T-helper 17 cell (primary cell): ENCODE measurements at places on chromosomes 5 and 9. TPM values are rescaled to one million over a fixed set of nuclear protein-coding genes. Genes with fewer than 3 reads are reported as not detected.

Gene SMIM33
- 0.13 TPM for total RNA-seq

Gene DMRT3
- total RNA-seq: not detected

Gene KIAA0825
- total RNA-seq: 2.6 TPM

Gene HDHD3
- 13.9 TPM for total RNA-seq

Gene PITX1
- not detected for total RNA-seq

Gene ZDHHC11
- 37.1 TPM for total RNA-seq

Gene HARS1
- 44.8 TPM for total RNA-seq

Gene SOX30
- total RNA-seq: 0.44 TPM

Gene HRCT1
- not detected for total RNA-seq

GRCh38 chr5:102753889-102754766 is 977 bp upstream of the PAM start:
- no peak for DNase-seq

DNA sequence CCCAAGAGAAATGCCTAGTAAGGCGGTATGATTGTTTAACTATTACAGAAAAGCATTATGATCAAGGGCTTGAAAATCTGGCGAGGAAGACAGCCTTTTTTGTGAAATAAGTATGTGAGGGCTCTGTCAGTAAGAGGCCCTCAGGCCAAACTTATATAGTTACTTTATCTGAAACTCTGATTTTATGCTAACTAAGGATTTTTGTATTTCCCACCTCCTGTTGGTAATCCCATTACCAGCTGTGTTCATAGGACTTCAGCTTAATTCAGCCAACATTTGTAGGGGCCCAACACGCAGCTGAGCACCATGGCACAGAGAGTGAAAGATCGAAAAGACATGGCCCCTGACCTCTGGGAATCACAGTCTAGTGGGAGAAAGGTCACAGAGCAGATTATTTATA is 318.3 kb upstream of the WWC1 start:
- no peak for DNase-seq

GRCh38 chr5:134008266-134008749 is 3.5 kb upstream of the VDAC1 start:
- DNase-seq: no peak

GRCh38 chr9:121557581-121558447 is 58.2 kb upstream of the GGTA1 start:
- no peak for DNase-seq

DNA sequence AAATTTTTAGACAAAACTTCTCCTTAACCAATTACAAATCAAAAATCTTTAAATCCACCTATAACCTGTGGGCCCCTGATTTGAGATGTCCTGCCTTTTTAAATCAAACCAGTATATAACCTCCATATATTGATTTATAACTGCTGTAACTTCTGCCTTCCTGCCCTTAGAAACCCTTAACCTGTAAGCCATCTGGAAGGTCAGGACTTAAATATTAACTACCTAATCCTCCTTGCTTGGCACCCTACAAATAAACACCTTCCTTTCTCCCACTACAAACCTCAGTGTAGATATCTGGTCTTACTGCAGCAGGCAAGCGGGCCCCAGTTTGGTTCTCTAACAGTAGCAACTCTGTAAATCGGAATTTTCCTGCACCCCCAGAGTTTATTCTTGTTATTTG is 83.9 kb downstream of the MTREX start:
- no peak for DNase-seq

DNA sequence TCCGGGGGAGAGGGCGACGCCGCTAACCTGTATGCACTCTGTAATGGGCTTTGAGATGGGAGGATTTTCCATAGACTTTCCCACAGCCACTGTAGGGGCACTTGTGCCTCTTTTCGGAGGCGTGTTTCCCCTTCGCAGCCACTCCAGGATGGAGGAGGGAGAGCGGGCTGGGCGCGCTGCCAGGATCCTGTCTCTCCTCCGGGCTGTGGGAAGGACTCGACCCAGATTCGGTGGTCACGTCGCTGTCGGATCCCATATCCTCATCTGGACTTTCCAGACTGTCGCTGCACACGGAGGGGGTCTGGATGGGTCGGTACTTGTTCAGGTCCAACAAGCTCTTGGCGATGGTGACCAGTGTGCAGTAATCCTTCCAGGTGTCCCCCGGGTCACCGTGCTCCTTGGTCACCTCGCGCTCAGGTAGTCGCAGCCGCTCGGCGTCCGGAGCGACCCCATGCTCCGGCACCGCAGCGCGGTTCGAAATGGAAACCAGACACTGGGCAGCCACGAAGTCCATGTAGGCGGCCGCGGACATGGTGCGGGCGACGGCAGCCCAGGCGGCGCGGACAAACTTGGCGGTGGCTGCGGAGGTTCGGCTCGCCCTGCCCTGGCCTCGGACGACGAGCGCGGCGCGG is 1.5 kb downstream of the KLF9 start:
- peak; percentile 17 for DNase-seq

- DNase-seq: no peak
These were observed 247.9 kb downstream of the BNC2 start for GRCh38 chr9:16622541-16622940.

DNA sequence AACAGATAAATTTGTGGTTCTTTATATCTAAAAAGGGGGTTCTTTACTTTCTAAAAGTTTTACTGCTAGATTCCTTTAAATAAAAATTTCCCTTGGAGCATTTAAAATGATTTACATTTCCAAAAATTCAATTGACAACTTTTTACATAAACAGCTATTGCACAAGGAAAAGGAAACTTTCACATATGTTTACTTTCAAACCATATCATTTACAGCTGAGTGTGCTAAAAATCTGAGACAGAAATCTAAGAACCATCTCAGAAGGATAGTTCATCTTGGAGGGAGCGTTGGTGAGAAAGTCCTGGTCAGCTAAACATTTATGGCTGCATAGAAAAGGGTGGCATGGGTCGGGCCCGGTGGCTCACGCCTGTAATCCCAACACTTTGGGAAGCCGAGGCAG is 235.4 kb downstream of the DTWD2 start:
- no peak for DNase-seq

- DNase-seq: no peak
These were observed 20.6 kb downstream of the C9orf43 start for GRCh38 chr9:113431191-113431590.

- no peak for DNase-seq
These were observed 2.1 kb downstream of the NSG2 start for GRCh38 chr5:174047472-174048099.

- no peak for DNase-seq
These were observed 66.0 kb upstream of the FCN1 start for GRCh38 chr9:134983506-134984371.

DNA sequence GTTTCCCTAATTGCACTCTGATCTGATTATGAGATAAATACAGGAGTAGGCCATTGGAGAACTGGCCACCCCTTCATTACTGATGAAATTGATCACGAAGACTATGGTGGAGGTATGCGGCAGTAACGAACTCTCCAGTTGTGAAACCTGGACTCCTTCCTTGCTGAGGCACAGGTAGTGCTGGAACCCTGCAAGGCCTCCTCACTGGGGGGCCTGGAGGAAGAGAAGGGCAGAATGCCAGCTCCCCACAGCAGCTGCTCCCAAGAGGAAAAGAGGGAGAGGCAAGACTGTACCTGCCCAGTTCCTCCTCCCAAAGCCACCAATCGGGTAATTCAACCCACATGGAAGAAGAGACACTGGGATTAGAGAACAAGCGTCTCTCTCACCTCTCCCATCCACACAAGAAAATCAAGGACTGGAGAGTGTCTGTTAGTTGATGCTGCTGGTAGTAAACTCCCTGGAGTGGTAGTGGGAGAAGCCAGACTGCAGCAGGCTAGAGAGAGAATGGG is 19.1 kb upstream of the TRIO start:
- no peak for DNase-seq

DNA sequence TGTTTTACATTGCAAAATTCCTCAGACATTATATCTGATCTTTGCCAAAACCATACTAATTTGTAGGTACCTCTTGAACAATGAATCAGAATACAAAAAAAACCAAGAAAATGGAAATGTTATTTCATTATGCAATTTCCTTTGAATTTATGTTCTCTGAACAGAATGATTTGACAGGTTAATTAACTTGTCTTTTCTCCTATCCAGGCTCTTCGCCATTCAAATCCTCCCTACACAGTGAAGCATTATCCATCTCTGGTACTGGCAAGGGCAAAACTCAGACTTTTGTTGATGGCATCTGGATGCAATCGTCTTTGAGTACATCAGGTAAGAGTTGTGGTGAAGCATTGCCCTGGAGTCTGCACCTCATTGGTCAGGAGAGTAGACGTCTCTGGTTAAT is 655.7 kb upstream of the ITGA1 start:
- DNase-seq: no peak

- DNase-seq: no peak
These were observed 383.7 kb upstream of the TRPC7 start for GRCh38 chr5:136749016-136749415.

DNA sequence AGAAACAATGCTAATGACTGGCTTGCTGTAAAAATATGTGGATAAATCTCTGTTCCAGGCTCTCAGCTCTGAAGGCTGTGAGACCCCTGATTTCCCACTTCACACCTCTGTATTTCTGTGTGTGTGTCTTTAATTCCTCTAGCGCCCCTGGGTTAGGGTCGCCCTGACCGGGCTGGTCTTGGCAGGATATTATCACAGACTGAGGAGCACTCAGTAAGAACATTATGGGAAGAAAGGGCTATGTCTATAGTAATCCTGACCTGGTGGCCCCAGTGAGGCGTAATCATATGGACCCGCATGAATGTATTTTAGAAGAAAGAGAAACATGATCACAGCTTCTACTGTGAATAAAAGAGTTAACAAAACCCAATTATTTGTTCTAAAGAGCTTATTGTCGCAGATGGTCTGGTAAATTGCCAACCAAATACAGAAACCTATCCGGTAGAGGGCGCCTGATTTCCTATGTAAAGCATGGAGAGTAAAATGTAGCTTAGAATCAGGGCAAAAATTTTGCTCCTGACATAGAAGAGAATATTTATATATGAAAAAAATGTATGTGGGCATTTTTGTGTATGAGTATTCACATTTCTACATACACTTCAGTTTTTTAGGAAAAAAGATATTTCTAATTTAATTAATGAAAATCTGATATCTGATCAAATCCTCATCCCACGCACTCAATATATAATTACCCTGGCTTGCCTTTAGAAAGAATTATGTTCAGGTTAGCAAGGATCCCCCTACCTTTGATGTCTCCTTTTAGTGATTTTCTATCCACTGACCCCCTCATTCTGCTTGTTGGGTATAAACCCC is 5.8 kb upstream of the IFNA1 start:
- no peak for DNase-seq

GRCh38 chr9:95876138-95876444 is 600 bp downstream of the ERCC6L2 start:
- DNase-seq: no peak

DNA sequence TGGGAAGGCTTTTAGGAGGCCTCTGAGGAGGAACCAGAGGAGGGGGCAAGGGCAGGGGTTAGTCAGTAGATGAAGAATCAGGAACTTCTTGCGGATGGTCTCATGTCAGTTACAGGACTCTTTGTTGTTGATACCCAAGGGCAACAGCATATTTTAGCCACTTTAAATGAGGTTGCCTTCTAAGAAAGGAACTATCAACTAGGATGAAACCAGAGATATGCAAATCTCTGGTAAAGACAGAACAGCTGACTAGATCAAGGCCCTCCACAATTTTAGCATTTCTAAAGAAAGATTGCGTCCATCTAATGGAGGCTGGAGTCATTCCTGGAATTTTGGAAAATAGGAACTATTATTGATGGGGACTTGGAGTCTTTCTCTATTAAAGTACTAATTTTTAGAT is 57.7 kb upstream of the KLF4 start:
- no peak for DNase-seq

DNA sequence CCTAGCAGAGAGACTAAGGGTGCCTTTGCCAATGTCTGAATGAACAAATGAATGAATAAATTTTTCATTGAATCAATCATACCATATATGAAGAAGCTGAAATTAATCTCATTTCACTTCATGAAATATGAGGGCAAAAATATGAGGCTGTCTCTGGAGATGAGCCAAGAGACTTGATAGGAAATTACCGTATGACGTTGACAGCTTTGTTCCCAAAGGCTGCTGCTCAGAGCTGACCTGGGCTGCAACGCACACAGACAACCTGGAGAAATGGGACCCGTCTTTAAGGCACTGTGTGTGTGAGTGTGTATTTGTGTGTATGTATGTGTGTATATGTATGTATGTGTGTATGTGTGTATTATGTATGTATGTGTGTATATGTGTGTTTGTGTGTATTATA is 226.1 kb downstream of the IRX2 start:
- DNase-seq: no peak

DNA sequence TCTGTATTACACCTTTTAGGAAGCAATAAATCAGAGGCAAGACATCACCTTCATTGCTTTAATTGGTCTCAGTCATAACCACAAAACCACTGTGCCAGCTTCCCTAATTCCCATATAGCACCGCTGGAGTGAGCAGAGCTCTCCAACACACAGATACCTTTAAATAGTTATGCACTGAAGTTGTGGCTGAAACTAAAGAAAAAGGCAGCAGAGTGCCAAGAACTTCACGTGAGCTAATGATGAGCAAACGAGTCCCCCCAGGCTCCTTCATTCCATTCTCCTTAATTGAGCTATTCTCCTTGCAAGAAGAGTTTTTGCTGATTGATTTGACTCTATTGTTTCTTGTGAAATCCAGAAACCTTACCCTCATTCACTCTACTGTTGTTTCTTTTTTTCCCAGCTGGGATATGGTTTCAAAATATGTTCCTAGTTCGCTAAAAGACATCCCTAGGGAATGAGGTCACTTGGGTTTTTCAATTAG is 501.5 kb downstream of the SPATA31D1 start:
- no peak for DNase-seq

GRCh38 chr5:179161901-179162300 is 101.7 kb downstream of the ZNF354C start:
- no peak for DNase-seq

GRCh38 chr5:159911349-159911748 is 4.9 kb upstream of the ADRA1B start:
- DNase-seq: no peak

- no peak for DNase-seq
These were observed 1159.6 kb downstream of the CDH12 start for GRCh38 chr5:21693591-21693990.

DNA sequence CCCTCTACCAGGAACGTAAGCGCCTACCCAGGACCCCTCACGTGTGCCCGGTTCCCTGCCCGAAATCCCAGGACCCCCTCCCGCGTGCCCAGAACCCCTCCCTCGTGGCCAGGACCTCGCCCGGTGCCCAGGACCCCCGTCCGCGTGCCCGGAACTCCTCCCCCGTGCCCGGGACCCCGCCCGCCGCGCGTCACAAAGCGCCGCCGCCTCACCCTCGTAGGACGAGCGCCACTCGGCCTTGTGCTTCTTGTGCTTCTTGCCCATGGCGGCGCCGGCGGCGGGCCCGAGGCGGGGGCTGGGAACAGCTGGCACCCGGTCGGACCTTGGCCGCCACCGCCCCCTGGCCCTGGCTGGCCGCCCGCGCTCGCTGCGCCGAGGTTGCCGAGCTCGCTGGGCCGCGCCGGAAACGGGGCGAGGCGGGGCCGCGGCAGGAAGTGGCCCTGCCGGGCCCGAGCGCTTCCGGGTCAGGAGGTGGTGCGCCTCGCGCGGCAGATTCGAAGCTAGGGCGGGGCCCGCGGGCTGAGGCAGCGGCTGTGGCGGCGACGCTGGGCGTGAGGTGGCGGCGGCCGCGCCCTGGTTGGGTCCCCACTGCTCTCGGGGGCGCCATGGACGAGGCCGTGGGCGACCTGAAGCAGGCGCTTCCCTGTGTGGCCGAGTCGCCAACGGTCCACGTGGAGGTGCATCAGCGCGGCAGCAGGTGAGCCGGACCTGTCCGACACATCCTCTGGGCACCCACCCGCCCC is at the start of the genes BRD9 and TRIP13:
TSS of gene BRD9 (minus strand) at position 408 of the 743 bp plus-strand sequence. CDS start at position 264, 144 bp downstream.
TSS of gene TRIP13 (plus strand) at position 491 of the 743 bp plus-strand sequence. CDS start at position 606, 115 bp downstream.
- peak; percentile 80 for DNase-seq
